Umbilical cord (tissue), 2 donors: ENCODE measurements at places on chromosomes 4 and X.
A peak's percentile ranks its signal among the peaks of the same experiment; 100 is the strongest.

DNA sequence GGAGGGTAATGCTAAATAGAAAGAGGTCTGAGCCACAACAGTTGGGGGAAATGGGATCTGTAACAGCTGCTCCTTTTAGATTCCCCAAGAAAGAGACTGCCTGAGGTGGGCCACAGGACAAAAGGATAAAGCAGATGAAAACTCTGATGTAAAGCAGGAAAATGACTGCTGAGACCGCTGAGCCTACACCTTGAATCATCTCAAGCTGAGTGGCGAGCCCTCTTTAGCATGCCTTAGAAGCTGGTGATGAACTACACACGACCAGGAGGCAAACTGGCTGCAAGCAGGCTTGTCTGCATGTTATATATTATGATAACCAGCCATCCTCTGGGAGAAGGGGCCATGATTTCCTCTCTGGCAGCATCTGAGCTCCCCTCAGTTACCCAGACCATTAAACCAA lies 88.4 kb downstream of the TTC29 start:
- no peak for DNase-seq

DNA sequence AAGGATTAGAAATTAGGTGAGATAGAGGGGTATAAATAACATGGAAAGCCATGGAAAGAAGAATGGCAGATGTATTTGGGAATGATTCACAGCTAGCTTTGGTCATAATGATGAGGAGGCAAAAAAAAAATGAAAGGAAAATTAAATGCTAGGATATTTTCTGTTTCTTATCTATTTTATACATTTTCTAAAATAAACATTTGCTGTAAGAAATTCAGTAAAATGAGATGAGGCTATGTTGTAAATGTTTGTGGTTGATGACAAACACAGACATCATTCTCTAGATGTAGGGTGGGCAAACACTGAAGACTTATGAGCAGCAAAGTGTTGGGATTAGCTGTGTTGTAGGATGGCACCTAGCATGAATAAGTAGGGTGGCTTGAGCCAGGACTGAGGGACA lies 407.1 kb downstream of the IL15 start:
- DNase-seq: no peak

GRCh38 chrX:128438082-128438481 lies 385.9 kb upstream of the ACTRT1 start:
- DNase-seq: no peak

DNA sequence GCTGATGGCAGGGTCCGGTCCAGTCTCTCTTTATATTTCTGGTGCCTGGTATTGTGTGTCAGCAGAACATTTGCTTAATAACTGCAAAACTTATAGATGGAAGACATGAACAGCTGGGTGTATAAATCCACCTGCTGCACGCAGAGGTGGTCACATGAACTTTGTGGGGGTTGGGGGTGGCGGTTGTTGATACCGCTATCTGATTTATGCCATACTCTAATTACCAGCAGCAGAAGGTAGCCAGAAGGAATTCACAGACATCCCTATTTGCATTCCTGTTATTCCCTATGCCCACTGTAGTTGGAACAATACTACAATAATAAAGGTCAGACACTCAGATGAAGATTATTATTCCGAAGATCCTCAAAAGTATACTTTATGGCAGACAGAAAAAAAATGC lies 121.6 kb upstream of the PUDP start:
- no peak for DNase-seq

DNA sequence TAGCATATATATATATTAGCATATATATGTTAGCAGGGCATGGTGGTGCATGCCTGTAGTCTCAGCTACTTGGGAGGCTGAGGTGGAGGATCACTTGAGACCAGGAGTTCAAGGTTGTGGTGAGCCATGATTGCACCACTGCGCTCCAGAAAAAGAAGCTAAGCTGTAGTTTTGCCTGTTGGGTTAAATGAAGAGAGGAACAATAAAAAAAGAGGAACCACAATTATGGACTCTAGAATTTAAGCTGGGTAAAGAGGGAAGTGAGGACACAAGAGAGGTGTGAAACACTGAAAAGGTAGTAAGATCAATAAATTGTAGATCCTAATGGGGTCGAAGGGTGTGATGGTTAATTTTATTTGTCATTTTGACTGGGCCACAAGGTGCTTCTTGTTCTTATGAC lies 40.5 kb upstream of the HSD17B10 start:
- DNase-seq: no peak

GRCh38 chr4:148044912-148045352 lies 313.0 kb downstream of the ARHGAP10 start:
- peak; percentile 27 for DNase-seq

DNA sequence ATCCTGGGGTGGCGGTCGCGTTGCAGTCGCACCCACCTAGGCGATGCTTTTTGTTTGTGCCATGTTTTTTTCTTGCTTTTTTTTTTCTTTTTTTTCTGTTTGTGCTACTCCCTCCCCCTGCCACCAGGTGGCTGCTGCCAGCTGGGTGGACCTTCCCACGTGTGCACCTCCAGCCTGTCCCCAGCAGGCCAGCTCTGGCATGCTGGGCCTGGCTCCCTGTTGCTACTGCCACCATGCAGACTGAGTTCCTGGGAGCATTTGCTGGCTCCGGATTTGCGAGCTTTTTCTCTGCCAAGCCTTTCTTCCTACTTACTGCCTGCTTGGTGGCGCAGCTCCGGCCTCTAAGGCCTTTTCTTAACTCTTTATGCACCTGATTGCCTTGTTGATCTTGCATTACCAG lies 161.2 kb upstream of the WDFY3 start:
- peak; percentile 21 for DNase-seq

DNA sequence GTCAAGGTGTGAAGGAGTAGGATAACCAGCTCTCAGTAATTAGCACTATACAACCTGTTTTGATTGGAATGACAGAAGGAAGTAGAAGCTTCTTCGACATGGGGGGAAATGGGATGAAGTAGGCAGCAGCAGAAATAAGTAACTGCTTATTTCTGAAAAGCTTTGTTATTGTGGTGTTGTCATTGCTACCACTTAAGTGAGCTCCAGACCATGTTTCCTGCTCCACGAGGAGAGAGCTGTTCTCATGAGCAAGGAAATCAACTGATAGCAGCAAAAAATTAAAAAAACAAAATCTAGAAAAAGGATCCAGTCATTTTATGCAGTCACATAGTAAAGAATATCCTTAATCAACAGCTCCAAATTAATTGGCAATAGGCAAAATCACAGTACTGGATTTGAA lies 106.1 kb upstream of the TLL1 start:
- no peak for DNase-seq

- peak; percentile 36 for DNase-seq
Measured at GRCh38 chr4:56764775-56765174, 56.7 kb downstream of the SPINK2 start.

- no peak for DNase-seq
Measured at GRCh38 chr4:25818876-25819275, 43.9 kb downstream of the SEL1L3 start.

GRCh38 chrX:130028196-130028595 lies 45.8 kb downstream of the BCORL1 start:
- no peak for DNase-seq

GRCh38 chr4:172348426-172348825 lies 535.2 kb downstream of the GALNTL6 start:
- DNase-seq: no peak

GRCh38 chrX:68428431-68428830 lies 4.9 kb downstream of the OPHN1 start:
- DNase-seq: no peak

DNA sequence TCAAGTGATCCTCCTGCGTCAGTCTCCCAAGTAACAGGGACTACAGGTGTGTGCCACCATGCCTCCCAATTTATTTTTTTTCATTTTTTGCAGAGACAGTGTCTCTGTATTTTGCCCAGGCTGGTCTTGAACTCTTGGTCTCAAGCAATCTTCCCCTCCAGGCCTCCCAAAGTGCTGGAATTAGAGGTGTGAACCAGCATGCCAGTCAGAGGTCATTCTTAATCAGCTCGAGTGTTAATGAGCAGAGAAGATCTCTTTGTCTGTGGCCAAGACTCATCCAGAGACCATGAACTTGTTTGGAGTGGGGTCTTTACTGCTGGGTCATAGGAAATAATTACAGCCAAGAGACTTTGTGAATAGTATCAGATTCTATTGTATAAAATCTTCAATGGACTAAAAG lies 99.2 kb upstream of the AP1S2 start:
- DNase-seq: no peak

DNA sequence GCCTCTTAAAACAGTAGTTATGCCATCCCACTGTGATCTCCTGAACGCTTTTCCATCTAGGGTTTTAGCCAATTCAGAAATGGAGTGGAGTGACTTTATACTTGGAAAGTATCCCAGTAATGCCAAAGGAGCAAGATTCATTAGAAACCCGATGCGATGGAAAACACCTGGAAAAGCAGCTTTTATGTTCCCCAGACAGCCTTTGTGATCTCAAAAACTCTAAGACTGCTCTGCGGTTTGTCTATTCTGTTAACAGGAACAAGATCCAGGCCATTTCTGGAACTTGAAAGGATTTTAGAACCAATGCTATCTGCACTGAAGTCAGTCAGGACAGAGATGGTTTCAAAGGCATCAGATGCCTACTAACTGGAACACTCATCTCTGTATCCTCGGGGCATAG lies 145.1 kb downstream of the APBB2 start:
- DNase-seq: peak; percentile 80

DNA sequence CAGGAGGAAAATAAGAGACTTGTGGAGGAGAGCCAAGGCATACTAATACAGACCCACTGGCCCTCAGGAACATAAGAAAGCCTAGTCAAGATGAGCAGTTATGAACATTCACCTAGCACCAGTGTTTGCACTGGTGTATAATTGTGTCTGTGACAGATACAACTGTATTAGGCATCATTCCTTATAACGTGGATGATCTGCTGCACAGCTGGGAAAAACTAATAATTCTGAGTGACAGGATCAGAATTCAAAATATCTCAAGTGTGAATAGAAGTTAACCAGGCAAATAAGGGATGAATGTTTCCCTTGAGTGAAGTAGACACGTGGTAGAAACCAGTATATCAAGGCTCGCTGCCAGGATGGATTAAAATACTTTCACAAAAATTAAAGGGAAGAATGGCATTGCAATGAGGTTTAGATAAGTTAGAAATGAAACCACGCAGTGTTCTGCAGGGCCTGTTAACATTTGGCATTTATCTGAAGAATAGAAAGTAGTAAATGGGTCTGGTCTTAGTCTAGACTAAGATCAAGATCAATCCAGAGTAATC lies 325.9 kb downstream of the EPHA5 start:
- peak; percentile 23 for DNase-seq

DNA sequence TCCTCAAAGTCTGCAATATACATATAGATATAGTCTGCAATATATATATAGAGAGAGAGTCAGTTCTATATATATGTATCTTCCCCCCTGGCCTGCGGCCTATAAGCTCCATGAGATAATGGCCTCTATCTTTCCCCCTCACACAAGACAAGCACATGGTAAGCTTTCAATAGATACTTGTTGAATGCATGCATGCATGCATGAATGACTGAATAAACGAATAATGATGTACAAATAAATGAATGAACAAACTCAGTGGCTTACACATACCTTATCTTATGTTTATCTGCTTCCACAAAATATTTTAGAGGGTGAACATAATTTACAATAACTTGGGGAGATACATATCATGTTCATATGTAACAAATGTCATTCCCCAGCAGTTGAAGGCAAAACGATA lies 6.3 kb upstream of the GPM6A start:
- DNase-seq: no peak

- no peak for DNase-seq
Measured at GRCh38 chr4:8058031-8058479, 100.6 kb downstream of the ABLIM2 start.
